ENCODE measurements at places on chromosomes 7 and 10.

GRCh38 chr10:52256832-52257691, 57.0 kb upstream of the DKK1 start:
- no peak for DNase-seq

- no peak for DNase-seq
Observed at GRCh38 chr10:118970770-118971169, 58.7 kb upstream of the NANOS1 start.

- DNase-seq, result no peak
Observed at GRCh38 chr10:73781548-73781878, 335 bp upstream of the CHCHD1 start.

- no peak for DNase-seq
Observed at GRCh38 chr7:38594949-38595348, 36.2 kb downstream of the AMPH start.

DNA sequence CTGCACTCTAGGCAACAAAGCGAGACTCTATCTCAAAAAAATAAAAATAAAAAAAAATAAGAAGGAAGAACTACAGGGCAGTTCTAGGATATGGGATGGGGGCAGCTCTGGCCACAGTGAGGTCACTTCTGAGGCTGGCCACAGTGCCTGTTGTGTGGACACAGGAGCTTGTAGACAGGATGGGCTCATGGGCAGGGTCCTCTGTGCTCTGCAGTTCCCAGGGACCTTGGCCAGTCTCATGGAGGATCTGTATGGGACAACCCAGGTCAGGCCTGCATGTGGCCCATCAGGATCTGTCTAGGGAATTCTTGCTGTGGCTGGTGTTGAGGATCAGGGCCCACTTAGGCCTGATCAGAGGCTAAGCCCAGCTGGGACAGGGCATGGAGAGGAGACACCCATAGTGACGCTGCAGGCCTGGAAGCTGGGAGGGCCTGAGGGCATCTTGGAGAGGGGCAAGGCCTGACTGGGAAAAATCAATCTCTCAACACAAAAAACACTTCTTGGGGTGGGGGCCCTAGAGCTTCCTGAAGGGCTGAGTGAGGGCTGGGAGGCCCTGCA, 19.4 kb upstream of the PAX2 start:
- DNase-seq, result no peak

GRCh38 chr7:46577394-46577793, 656.3 kb upstream of the IGFBP3 start:
- no peak for DNase-seq

GRCh38 chr10:62306663-62307062, 38.0 kb upstream of the RTKN2 start:
- DNase-seq, result no peak

GRCh38 chr7:14787551-14787950, 115.0 kb downstream of the DGKB start:
- DNase-seq, result no peak

DNA sequence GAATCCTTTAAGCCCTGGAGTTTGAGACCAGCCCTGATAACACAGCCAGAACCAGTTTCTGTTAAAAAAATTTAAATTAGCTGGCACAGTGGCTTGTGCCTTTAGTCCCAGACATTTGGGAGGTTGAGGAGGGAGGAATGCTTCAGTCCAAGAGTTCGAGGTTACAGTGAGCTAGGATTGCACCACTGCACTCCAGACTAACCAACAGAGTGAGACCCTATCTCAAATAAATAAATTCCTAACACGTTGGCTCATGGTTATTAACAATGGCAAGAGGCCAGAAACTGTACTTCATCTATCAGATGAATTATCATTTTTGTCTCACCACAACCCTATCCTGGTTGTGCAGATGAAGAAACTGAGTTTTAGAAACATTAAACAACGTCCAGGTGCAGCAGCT, 2.1 kb upstream of the PPIA start:
- no peak for DNase-seq

DNA sequence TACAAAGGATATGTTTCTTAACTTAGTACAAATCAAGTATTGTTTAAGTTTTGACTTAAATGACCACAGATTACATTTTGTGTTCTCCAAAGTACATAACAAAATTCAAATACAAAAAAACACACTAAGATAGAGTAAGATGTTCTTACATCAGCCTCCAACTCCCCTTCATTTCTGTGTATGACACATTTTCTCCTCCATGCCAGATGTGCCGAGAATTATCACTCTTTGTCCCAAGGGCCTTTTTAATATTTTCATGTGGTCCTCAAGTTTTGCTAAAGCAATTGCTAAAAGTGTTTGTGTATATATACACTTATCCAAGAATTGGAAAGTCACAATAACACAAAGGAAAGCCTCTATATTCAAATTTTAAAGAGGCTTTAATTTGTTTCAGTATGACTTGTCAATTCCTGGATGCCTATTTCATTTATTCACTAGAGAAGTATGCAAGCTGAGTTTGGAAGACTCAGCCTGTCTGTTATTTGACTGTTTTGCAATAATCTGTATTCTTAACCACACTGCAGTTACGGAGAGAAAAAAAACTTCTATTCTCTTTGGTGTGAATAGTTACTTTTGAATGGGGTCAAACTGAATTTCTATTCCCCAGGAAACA, 586.4 kb upstream of the SEMA3D start:
- no peak for DNase-seq

- no peak for DNase-seq
Observed at GRCh38 chr7:121796381-121796780, 76.6 kb upstream of the PTPRZ1 start.
